ENCODE measurements at places on chromosomes 13 and 19.

DNA sequence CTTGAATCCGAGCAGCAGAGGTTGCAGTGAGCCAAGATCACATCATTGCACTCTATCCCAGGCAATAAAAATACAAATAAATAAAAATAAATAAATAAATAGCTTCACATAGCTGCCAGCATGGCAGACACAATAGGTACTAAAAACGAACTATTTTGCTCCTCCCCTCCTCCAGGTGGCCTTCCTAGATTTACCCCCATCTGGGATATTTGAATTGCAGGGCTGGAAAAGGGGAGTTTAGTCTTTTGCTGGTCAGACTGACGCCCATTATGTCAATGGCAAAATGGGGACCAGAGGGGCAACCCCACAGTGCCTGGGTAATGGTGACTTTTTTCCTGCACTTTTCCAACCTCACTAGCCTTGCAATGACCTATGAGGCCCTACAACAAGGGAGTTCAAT lies 640 bp upstream of the GMFG start:
- DNase-seq: no peak

GRCh38 chr19:29381353-29382203 lies 144.2 kb upstream of the VSTM2B start:
- DNase-seq: no peak

DNA sequence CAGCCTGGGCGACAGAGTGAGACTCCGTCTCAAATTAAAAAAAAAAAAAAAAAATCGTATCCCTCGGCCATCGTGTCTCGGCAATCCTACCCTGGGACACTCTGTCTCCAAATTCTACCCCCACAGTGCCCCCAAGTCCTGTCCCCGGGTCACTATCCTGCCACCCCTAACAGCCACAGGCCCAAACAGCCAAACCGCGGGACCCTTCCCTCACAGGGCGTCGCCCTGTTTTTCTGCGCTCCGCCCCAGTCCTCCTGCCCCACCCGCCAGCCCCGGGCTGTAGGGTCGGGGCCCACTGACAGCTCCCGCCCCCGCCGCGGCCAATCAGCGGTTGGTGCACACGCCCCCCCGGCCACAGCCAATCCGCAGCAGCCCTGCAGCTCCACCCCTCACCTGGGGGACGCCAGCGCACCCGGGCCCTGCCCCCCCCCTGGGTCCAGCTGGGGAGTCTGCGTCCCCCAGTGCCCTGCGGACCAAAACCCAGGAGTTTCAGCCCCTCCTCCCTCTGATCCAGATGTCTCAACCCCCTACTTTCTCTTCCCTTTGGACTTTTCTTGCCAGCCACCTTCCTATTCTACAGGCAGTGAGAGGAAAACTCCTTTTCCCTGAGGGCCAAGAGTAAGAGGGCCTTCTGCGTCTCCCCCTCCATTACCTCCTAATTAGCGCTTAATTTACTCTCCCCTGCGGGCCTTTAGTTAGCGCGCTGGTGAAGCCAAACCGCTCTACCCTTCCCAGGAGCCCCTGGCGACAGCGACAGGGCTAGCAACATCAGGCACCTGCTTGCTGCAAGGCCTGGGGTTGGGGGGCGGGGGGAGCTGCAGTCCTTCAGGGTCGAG lies 1.5 kb upstream of the BCAT2 start:
- DNase-seq: peak; percentile 60

DNA sequence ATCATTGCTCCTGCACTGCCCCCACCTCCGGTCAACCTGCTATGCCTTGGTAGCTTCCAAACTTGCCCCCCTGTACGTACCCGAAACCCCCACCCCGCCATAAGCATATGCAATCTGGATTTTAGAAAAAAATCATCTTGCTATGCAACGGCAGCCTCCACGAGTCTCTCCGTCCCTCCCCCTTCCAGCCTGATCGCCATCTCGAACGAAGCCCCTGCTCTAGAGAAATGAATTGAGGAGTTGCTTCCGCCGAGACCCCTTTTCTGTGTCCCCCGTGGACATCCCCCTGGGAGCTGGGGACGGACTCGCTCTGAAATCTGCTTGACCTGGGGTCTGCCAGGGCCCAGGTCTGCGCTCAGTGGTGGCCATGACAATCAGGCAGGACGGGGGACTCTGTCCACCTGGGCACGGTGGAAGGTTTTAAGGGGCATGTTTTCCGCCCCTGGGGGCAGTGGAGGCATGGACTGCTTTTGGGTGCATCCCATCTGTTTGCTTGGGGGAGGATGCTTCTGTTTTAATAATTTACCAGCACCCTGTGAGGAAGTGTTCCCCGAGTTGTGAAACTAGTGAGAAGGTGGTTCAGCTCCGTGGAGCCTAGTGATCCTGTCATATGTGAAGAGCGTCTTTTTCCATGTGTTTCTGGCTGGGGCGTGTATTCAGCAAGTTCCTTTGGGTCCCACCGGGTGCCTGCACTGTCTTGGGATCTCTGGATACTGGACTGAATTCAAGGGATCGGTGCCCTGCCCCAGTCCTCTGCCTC lies 1.0 kb downstream of the KDM4B start:
- DNase-seq: no peak

DNA sequence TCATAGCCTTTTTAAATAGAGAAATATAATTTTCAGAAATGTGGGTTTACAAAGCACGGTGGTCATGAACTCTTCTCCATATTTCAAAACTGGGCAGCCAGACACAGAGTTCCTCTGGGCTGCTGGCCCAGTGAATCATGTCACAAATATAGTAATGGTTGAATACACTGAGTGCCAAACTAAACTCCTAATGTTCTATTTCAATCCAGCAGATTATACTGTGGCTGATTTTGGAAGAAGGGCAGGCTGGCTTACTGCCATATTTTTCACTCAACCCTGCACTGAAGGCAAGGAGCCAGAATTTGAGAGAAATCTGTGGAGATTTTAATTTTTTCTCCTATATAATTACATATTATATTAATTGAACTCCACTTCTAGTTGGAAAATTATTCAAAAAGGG lies 17.0 kb upstream of the PRR20A start:
- peak; percentile 0 for DNase-seq

DNA sequence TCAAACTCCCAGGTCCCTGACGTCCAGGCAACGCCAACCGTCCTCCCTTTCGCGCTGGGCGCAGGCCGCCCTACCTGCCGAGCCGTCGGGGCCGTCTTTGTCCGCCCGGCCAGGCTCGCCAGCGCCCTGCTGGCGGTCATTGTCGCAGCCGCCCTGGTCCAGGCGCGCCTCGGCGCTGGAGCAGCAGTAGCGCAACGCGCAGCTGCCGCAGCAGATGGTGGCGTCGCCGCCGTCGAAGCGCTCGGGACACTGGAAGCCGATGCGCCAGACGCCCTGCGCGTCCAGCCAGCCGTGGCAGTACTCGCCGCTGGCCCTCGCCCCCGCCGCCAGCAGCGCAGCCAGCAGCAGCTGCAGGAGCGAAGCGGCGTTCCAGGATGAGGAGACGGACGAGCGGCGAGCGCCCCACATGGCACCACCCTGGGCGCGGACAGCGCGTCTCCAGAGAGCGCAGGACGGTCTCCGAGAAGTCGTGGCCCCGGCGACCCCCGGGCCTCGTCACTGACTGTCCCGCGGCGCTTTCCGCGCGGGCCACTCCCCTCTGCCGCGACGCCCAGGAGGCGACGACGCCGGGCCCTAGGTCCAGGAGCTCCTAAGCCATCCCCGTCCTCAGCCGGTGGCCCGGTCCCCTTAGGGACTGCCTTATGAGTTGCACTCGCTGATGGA lies 1.1 kb downstream of the SHISA2 start:
- no peak for DNase-seq

DNA sequence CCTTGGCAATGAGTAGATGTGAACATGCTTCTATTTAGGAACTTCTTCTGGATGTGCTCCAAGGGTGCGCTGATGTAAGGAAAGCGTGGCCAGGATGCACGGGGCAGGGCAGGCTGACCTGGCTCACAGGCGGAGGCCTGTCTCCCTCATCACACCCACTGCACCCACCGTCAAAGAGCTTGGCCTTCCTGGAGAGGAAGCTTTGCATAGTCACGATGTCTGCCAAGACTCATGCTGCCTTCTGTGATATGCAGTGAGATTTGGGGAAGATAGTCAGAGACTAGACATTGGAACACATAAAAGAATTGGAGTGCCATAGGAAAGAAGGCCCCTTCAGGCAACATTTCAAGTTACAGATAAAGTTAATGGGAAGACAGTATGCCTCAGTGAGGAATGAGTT lies 82.0 kb downstream of the MYO16 start:
- DNase-seq: no peak

GRCh38 chr19:38931521-38931793 lies 713 bp downstream of the MRPS12 start:
- no peak for DNase-seq

DNA sequence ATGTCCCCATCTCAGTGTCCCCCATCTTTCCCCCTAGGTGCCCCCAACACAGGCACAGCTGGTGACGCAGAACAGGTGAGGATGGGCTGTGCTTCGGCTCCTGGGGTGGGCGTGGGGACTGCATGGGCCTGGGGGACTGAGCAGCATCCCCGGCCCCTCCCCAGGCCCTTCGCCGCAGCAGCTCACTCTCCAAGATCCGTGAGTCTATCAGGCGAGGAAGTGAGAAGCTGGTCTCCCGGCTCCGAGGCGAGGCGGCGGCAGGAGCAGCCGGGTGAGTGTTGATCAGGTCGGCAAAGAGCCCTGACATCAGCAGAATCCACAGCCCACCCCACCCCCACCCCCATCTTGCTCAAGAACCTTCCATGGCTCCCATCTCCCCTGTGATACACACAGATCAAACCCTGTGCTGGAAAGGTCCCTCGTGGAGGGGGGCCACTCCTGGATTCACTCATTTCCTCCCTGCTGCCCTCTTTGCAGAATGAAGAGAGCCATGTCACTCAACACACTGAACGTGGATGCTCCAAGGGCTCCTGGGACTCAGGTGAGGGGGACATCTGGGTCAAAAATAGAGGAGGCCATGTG lies 10.0 kb downstream of the KLC3 start:
- no peak for DNase-seq

GRCh38 chr13:63167699-63168337 lies 1752.2 kb upstream of the PCDH20 start:
- no peak for DNase-seq

GRCh38 chr13:56563663-56564062 lies 577.1 kb upstream of the PRR20A start:
- no peak for DNase-seq

DNA sequence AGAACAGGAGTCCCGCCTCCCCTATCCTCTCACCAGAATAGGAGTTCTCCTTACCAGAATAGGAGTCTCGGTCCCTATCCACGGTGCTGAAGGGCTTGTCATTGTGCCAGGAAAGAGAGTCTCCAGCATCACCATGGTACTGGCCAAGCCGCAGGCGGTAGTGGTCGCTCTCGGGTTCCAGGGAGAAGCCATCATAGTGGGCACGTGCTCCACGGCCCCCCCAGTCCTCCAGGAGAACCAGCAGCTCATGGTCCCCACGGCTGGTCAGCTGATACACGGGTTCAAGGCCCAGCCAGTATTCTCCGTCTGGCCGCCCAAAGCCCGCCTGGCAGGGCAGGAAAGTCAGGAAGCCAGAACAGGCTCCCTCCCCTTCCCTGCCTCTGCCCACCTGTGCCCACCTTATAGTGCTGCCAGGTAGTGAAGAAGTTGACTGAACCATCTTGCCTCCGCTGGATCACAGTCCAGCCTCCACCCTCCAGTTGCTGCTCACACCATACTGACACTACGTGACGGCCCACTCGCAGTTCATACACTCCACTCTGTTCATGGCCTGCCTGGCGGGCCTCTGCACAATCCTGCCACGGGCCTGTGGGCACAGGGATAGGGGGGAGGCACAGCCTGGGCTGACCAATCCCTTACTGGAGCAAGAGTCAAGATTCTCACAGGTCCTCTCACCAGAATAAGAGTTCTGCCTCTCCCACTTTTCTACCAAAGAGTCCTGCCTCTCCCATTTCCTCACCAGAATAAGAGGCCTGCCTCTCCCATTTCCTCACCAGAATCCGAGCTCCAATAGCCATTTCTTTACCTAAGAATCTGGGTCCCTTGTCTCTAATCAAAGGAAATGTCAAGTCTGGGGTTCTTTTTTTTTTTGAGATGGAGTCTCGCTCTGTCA lies 7.4 kb downstream of the SHFL start:
- no peak for DNase-seq

DNA sequence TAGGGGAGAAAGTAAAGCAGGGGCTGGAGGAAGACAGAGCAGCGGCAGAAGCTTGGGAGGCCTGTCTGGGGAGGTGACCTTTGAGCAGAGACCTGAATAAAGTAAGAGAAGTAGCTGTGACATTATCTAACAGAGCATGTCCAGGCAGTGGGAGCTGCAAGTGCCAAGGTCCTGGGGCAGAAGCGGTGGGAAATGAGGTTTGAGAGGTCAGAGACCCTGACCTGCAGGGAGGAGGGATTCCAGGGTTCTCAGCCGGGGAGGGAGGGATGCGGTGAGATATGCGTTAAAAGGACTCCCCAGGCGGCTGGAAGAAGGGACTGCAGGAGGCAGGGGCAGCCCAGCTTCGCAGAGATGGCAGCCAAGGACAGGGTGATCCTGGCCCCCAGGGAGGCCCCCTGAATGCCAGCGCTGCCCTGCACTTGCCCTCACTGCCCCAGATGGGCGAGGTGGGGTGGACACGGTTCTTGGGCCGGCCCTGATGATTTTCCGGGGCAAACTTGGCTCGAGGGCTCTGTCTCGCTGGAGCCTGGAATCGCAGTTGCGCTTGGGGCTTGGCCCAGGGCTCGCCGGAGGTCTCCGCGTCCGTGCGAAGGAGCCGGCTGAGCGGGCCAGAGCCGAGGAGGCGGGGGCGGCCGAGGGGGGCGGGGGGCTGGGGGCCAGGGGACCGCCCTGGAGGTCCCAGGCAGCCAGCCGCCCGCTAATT lies 3.2 kb downstream of the CRLF1 start:
- no peak for DNase-seq

GRCh38 chr13:33678906-33679657 lies 138.9 kb upstream of the RFC3 start:
- DNase-seq: peak; percentile 27

- no peak for DNase-seq
Measured at GRCh38 chr13:105906746-105907145, 628.7 kb downstream of the EFNB2 start.

DNA sequence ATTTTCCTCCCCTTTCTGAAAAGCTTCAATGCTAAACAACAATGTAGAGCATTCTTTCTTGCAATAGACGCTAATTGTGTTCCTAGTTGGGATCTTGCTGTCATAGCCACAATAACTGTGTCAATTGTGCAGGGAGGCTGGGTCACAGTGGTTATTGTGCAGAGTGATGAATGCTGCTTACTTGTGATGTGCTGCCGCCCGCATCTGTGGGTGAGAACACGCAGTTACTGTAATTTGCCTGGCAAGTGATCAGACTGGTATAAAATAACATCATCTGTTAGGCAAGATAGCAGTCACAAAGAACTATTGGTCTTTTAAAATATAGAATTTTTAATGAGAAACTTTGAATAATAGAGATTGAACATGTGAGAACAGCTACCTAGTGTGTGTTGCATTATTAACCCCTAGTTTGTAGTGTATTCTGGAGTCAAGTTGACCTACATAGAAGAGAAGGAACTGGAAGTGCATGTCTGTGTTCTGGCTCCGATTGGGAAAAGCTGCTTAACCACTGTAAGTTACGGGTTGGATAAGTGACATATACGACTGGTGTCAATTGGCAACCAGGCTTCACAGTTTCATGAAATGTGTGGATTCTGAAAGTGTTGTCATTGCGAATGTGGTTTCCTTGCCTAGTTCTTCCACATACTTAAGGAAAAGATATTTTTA lies 43.6 kb downstream of the SLAIN1 start:
- no peak for DNase-seq
